ENCODE measurements at places on chromosomes 3 and 15.

DNA sequence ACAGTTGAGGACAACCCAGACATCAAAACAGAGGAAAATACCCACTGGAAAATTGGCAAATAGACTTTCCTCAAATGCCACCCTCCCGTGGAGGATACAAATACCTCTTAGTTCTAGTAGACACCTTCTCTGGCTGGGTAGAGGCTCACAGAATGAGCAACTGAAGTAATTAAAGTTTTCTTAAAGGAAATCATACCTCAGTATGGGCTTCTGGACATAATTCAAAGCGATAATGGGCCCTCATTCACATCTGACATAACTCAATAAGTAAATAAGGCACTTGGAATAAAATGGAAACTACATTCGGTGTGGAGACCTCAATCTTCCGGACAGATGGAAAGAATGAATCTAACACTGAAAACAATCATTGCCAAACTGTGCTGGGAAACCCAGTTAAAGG lies 115.2 kb upstream of the PLCL2 start:
- DNase-seq, result no peak

DNA sequence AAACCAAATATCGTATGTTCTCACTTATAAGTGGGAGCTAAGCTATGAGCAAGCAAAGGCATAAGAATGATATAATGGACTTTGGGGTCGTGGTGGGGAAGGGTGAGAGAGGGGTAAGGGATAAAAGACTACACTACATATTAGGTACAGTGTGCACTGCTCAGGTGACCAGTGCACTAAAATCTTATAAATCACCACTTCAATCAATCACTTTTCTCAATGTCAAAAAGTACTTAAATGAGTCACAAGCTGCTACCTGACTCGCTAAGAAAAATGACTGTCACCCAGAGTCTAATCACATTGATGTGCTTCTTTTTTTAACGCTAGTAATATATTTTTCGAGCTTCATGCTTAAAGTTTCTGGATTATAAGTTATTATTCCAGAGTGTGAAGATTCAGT lies 95.5 kb downstream of the CBLB start:
- no peak for DNase-seq

GRCh38 chr15:95567686-95568085 lies 762.8 kb upstream of the NR2F2 start:
- DNase-seq, result no peak

GRCh38 chr3:52432225-52432624 lies 12.7 kb downstream of the SEMA3G start:
- no peak for DNase-seq

DNA sequence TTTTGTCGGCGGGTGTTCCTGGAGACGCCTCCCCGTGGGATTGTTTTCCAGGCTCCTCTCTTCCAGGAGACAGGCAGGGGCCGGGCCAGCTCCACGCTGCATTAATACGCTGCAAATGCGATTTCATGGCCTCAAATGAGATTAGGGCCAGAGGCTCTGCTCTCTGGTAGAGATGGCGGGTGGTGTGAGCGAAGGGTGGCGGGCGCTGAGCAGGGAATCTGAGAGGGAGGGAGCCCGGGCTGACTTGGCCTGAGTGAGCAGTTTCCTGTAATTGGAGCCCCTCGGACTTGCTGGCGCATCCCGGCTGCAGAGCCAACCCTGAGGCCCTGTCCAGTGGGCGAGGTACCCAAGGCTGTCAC lies 7.4 kb upstream of the CCDC33 start:
- peak; percentile 37 for DNase-seq

DNA sequence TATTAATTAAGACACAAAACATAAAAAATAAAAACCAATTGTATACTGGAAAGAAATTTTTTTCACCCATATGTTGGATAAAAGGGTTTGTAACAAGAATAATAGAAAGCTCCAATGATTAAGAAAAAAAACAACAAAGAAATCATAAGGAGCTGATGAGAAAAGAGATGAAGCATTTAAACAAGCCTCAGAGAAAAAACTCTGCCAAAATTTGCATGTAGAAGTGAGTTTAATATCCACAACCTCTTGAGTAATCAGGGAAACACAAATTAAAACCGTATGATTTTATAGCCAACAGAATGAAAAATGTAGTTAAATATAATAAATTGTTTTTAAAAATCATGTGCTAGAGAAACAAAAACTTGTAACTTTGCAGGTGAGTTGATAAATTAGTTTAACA lies 192.9 kb downstream of the BCHE start:
- no peak for DNase-seq

DNA sequence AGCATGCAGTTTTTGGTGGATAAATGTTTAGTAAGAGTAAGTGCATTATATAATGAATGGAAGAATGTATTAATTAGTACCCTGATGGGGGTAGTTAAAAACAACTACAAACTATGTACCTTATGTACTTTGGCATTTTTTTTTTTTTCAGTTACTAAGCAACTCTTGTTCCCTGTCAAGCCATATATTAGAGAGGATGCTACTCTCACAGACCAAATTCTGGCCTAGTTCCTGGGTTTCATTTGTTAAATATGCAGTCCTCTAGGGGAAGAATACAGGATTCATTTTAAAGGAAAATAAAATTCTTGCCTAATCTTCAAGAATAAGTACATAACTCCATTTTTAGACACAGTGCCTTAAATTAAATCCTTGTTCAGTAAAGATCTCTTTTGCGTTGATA lies 16.9 kb downstream of the FAM98B start:
- DNase-seq, result no peak

DNA sequence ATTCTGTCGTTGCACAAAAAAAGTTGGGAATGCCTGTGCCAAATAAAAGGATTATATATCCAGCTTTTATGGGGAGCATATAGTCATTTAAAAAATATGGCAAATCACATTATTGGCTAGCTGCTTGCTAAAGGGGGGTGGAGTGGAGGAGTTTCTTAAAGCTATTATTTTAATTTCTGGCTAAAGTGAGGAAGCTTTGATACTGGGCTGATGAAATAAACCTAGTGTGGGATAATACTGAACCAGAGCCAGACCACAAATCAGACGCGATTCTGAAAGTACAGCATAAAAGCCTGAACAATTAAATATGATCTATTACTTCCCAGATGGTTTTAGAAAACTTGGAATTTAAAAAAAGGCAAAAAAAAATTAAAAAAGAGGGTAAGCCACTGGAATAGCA lies 14.4 kb downstream of the POLR2M start:
- no peak for DNase-seq

DNA sequence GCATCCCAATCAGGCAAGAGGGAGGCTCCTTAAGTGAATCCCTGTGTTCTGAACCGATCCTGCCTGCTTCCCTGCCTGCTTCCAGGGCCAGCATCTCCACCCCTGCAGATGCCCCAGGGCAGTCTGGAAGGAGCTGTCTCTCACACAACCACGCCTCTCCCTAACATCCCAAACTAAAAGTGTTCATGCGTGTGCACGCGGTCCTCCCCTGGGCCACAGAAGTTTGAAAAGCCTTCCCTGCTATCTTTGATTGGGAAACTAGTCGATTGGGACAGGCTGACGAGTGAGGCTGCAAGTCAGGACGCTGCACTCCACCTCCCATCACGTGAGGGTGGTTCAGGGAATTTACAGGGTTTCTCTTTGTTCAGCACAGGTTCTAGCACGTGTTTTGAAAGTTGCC lies 340.9 kb upstream of the ICE2 start:
- DNase-seq, result no peak

DNA sequence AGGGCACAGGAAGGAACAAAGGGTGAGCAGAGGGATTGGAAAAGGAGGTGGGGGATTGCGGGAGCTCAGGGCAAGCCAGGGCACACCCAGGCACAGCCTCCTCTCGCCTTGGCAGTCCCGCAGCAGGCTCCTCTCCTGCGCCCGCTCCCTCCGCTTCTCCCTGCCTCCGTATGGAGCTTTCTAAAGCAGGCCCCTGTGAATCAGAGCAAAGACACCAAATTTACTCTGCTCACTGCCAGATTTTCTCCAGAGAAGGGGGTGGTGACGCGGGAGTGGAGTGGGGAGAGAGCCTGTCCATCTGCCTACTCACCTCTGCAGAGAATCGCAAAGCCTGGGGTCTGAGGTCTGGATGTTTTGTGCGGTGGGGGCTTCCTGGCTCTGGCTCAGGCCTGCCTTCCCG lies 20.0 kb downstream of the ATP2B2 start:
- DNase-seq, result no peak

DNA sequence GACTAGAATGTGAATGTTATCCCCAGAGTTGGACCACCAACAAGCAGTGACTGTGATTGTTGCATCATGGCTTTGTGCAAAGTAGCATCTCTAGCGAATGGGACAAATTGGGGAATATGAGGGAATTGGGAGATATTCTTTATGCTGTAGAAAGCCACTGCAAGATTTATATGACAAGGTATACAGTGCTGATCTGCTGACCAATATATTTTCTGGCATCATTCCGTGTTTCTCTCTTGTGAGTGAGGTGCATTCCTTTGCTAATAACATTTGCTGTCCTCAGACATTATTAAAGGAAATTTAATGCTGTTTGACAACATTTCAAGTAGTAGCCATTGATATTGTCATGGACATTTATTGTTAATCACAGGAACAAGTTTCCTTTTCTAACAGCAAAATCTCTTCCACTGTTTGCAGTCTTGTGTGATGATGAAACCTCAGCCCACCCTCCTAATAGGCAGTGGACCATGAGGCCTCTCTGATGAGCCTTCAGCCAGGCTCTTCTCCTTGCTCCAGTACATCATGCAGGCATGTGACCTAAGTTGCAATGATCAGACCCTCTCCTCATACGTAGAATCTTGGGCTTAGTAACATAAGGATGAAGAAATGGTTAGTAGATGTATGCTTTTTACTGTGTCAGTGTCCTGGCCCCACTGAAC lies 16.1 kb downstream of the CNTN4 start:
- DNase-seq, result no peak

DNA sequence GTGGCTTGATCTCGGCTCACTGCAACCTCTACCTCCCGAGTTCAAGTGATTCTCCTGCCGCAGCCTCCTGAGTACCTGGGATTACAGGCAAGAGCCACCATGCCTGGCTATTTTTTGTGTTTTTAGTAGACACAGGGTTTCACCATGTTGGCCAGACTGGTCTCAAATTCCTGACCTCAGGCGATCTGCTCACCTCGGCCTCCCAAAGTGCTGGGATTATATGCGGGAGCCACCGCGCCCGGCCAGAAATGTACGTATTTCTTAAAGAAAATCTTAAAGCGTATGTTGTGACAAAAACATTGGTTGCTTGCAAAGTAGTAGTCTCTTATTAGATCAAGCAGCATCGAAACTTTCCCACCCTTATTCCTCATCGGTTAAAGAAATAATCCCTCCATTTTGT lies 748.9 kb upstream of the NR2F2 start:
- no peak for DNase-seq

GRCh38 chr3:123685780-123686179 lies 100.9 kb upstream of the HACD2 start:
- no peak for DNase-seq

DNA sequence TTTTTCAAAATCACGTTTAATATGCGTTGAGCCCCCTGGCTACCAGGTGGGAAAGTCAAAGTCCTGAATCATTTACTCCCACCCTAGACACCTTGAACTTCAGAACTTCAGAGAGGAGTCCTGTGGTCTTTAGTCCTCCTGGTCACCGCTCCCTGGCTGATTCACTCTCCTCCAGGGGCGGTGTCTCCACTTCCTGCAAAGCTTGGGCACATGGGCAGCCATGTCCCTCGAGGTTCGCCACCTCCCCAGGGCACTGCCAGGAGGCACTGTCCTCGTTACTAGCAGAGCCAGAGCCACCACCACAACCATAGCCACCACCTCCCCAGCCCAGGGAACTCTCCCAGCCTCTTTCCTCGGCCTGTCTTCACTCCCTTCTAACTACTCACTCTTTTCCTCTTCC lies 31.0 kb downstream of the LOXL1 start:
- no peak for DNase-seq

DNA sequence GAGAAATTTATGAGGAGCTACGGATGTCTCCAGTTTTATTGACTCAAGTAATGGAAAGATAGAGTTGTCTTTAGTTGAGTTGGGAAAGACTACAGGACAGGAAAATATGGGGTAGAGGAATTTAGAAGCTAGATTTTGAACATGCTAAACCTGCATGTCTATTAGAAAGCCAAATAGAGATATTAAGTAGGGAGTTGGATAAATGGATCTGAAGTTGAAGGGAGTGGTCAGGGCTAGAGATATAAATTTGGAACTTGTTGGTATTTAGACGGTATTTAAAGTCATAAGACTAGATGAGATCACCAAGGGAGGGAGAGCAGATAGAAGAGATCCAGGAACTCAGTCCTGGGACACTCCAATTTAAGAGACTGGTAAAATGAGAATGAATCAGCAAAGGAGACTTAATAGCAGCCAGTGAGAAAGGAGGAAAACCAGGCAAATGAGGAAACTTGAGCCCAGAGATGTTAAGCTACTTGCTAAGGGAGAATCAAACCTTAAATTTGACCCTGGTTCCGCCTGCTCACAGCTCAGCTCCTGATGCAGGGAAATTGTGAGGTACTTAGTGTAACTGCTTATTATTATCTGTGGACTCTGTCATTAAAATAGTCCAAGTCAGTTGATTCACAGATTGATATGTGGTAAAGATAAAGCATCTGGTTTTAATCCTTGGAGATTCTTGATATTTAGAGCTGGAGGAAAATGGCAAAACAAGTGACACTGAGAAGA lies 35.8 kb downstream of the ABI3BP start:
- DNase-seq, result no peak

DNA sequence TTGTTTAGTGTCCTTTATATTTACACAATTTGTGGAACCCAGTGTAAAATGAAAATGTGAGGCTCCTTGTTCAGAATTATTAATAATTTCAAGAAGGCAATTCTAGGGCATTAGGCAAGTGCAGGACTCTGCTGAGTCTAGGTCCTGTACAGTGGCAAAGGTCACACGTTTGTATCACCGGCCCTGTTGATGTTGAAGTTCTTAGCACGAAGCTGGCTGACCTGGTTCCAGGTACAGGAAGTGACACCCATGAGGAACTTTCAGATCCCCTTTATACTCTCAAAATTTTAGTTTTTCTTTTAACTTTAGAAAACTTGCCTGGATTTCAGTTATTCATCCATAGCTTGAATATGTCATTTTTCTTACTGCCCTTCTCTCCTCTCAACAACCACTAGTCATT lies 349.4 kb downstream of the CNTN6 start:
- DNase-seq, result no peak

DNA sequence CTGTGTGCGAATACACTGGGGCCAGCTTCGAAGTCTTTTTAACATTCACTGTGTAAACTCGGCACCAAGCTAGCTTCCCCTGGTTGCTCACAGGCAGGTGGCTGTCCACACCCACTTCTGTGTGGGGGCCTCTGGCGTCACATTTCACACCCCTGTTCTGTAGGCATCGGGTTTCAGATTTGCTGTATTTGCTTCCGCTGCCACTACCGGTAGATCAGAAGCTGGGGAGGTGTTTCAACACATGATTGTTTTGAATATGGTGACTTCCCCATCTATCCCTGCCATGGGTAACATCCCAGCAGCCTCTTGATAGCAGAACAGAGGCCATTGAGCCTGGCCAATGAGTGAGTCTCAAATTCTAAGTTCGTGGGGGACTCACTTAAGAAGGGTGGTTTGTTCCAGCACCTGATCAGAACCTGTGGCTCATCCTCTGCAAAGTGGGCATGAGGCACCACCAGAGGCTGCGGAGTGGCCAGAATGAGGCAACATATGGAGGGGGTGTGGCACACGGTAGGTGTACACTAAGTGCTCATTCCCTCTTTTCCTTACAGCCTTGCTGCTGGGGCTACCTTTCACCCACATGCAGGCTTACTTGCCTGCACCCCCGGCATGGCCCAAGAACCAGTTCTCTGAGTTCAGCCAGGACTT lies 61.5 kb downstream of the IQSEC1 start:
- DNase-seq, result no peak

Measured in brain (organoid and tissue), 16 donors.